ENCODE measurements at places on chromosomes 4 and X.

- DNase-seq: no peak
These were observed 102.8 kb downstream of the CRLF2 start for GRCh38 chrX:1109580-1110119.

DNA sequence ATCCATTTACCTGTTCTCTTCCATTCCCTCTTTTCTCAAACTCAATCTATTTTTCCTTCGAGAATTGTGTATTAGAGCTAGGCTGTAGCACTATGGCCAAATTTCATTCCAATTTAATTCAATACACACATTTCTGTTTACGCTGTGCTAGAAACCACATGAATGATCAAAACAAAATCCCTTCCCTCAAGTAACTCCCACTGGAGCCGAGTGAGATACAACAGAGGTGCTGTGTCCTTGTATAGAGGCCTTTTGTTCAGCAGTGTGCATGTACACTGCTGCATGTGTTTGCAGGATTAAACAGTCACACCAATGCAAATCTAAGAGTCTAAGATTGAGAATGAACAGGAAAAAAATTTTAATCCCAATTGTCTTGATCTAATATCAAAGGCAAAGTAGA lies 734.2 kb downstream of the RAPGEF2 start:
- peak; percentile 1 for DNase-seq

DNA sequence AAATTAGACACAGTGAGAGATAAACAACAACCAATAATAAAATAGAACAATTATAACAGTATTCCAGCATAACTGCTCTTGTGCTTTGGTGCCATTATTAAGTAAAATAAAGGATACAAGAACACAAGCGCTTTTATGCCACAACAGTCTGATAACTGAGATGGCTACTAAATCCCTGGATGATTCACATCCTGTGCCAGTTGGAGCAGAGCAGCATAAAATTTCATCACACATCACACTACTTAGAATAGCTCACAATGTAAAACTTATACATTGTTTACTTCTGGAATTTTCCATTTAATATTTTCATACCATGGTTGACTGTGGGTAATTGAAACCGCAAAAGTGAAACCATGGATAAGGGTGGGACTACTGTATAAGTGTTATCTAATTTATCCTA lies 399.9 kb upstream of the CNKSR2 start:
- no peak for DNase-seq

DNA sequence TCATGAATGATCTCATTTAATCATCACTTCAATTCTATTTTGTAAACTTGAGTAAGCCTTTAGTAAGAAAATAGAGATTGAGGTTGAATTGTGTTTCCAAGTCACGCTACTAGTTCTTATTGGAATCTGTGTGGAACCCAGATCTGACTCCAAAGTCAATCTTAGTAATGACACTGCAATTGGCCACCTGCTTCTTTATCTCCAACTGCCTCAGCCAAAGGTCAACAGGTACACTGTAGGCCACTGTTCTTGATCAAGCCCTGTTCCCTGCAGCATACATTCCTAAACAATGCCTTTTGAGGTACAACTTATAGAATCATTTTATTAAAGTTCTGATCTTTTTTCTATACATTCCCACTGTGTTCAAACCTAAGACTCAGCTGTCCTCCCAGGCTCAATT lies 45.5 kb upstream of the CXCL13 start:
- DNase-seq: no peak

- DNase-seq: no peak
These were observed 524.1 kb downstream of the IL15 start for GRCh38 chr4:142160509-142160908.

DNA sequence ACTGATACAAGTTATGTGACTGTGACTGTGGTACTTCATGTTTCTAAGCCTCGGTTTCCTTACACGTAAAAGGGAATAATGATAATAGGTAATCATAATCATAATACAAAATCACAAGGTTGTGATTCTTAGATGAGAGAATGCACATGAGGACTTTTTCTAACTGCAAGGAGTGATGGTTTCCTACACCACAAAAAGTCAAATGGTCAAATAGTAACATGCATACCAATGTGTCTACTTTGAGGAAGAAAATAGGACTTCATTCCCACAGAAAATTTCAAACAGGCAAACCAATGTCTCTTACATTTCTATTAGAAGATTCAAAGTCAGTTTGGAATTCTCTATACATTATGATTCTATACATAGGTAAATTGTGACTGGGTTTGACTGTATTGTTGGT lies 368.7 kb upstream of the FTHL17 start:
- DNase-seq: no peak

- no peak for DNase-seq
These were observed 60.4 kb upstream of the PLAC8 start for GRCh38 chr4:83174844-83175414.

DNA sequence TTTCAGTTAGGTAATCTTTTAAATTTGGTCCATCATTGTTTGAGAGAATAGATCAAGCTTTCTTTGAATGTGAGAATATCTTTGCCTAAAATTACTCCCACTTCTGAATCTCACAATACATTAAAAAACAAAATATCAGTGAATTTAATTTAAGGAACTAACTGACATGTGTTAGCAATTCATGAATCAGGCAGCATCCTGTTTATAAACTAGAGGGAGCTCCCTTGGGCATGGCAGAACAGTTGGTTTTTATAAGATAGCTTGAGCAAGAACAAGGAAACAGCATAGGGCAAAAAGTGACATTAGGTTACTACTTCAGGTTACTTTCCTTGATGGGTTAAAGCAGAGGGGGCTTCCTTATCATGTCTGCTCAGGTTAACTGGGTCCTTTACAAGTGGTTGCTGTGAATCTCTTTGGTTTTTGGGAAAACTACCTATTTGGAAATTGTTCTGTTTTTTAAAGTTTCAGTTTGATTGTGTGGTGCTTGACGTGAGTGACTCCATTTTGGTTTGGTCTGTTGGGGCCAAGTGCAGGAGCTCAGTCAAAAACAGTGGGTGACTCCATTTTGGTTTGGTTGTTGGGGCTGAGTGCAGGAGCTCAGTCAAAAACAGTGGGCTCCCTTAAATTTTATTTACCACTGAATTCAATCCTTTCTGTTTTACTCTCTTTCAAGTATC lies 68.0 kb downstream of the PPEF2 start:
- no peak for DNase-seq

- no peak for DNase-seq
These were observed 112.8 kb downstream of the MAGEB5 start for GRCh38 chrX:26328608-26329319.

- no peak for DNase-seq
These were observed 11.3 kb downstream of the TIMP1 start for GRCh38 chrX:47593522-47593921.

DNA sequence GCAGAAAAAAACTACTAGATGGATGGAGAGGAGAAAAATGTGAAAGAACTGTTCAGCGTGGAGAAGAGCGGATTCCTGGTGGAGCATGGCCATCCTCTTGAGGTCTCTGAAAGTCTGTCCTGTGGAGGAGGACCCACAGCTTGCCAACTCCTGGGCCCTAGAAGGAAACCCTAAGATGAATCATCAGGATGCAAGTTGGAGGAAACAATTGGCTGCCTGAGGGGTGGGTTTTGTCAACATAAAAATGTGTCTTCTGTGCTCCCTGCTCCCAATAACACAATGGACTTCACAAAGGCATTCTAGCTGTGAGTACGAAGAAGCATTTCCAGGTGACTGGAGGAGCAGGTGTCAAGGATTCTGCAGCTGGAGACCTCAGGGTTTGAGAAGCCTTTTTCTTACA lies 37.2 kb downstream of the CNGA2 start:
- no peak for DNase-seq

All from head of caudate nucleus (tissue), 42 donors.